ENCODE measurements at places on chromosomes 3 and 15.
A peak's percentile ranks its signal among the peaks of the same experiment; 100 is the strongest.

DNA sequence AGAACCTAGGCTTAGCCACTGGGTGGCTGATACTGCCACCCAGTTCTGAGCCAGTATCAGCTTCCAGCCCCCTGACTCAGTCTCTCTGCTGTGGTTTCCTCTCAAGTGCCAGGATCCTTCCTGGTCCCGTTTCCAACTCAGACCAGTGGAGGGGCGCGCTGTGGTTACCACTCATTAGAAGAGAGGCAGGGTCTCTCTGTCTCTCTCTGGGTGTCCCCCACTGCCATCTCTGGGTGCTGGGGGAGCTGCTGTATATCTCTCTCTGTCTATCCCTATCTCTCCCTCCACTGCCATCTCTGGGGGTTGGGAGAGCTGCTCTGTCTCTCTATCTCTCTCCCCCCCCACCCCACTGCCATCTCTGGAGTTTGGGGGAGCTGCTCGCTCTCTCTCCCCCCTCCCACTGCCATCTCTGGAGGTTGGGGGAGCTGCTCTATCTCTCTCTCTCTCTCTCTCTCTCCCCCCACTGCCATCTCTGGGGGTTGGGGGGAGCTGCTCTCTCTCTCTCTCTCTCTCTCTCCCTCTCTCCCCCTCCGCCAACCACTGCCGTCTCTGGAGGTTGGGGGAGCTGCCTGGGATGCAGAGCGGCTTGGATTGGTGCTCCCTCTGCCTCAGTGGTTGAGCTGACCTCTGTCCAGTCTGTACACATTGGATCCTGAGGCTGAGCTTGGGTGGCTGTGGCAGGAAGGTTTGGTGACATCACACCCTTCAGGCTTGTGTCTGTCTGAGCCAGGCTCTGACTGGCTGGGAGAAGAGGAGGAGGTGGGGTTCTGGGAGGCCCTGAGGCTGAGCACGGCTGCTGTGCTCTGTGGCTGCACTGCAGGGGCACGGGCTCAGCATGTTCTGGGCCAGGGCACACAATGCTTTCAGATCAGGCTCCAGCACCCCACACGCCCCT is 98.9 kb downstream of the APBA2 start:
- peak; percentile 71 for DNase-seq

DNA sequence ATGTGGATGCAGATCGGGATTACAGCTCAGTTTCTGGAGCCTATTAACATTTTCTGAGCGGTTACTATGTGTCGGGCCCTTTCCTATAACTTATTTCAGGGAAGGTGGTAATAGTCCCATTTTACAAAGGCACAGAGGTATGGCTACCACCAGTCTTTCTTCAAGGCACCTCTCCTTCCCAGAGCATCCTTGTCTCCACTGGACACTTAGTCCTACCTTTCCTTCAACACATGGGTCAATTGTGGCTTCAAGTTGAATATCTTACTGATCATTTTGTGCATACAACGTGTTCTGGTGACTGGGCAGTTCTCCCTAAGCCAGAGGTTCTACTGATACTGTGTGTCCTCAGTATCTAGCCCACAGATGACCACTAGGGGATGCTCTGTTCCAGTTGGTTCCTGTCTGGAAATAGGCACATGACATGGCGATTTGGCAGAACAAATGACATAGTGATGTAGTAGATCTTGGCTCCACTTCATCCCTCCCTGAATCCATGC is 60.7 kb upstream of the CMTM8 start:
- peak; percentile 86 for DNase-seq

GRCh38 chr3:72301779-72302178 is 516.8 kb upstream of the PROK2 start:
- DNase-seq, result no peak

DNA sequence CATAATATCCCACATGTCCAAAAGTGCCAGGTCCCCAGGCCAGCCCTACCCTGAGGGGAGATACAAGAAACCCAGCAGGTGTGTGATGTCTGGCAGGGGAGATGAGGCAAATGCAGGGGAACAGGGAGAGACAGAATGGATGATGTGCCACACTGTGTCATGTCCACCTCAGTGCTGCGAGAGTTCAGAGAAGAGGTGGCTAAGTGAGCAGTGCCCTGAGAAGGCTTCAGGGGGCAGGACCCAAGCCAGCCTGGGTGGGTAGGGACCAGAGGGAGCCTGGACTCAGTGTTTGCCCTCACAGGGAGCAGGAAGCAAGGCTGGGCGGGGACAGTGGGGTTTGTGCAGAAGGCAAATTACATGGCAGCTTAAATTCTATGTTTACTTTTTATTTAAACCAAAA is 61.2 kb downstream of the KLHL6 start:
- no peak for DNase-seq

- DNase-seq, result no peak
Measured at GRCh38 chr15:57312006-57312317, 64.3 kb upstream of the CGNL1 start.
